Suprapubic skin (tissue), 4 donors: ENCODE measurements at places on chromosomes 12 and 14.

DNA sequence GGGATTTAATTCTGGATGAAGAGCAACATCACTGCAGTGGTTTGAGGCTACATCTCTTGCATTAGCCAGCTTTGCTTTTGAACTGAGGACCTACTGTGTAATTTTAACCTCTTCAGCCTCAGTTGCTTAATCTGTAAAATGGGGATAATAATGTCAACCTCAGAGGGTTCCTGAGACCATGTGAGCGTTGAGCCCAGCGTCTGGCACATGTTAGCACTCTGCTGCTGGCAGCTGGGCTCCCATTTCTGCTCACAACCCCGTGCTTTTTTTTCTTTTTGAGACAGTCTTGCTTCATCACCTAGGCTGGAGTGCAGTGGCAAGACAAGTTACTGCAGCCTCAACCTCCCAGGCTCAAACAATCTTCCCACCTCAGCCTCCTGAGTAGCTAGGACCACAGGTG, 31.6 kb downstream of the TESC start:
- no peak for DNase-seq

DNA sequence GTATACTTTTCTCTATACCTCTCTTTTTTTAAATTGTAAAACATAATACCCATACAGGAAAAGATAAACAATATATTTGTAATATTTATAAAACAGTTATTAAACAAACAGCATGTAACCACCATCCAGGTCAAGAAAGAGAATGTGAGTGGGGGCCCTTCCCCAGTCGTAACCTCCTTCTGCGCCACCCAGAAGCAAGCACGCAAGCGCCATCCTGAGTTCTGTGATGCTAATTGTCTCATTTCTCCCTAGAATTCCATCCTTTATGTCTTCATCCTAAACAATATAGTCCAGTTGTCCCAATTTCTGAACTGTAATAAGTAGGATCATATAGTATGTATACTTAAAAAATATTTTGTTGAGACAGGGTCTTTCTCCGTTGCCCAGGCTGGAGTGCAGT, 129.5 kb downstream of the EXOC5 start:
- DNase-seq, result no peak

DNA sequence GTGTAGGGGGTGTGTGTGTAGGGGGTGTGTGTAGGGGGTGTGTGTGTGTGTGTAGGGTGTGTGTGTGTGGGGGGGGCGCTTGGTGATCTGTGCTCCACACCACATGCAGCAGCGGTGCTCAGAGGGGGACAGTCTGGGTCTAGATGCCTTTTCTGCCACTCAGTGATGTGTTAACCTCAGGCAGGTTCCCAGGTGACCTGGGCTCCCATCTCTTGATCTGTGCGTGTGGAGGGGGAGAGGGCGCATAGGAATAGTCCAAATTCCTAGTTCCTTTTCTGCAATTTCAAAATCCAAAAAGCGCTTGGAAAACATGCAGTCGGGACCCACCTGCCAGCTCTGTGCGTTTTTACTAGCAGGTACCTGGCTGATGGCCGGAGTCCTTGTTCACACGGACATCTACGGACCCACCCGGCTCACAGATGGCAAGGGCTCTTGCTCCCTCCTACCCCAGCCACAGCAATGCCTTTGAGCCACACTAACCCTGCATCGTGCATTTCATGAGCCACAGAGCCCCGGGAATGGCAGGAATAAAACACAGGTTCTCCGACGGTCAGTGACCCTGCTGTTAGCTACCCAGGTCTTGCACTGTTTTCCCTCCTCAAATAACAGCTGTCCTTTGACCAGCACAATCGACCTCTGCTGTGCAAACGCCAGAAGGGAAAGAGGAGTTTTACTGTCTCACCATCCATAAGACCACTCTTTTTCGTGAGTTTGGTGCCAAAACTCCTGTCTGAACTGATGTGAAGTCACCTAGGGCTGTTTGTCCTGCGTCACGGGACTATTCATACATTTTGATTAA, 120.8 kb downstream of the GLT1D1 start:
- no peak for DNase-seq

- no peak for DNase-seq
Measured at GRCh38 chr12:93868771-93869170, 191.6 kb downstream of the CRADD start.
